Activated CD4-positive, alpha-beta memory T cell treated with anti-CD3 and anti-CD28 coated beads for 36 hours (primary cell): ENCODE measurements at places on chromosomes 1 and 21. TPM values are rescaled to one million over a fixed set of nuclear protein-coding genes. Genes with fewer than 3 reads are reported as not detected.

GRCh38 chr21:36704958-36705678, 6.2 kb downstream of the SIM2 start:
- DNase-seq, result no peak
- peaks cover 76% of the 10 kb centered on the region for H3K27me3 ChIP-seq
- peaks cover 52% of the 10 kb centered on the region for H3K4me1 ChIP-seq
- no peak overlapping the region for H3K27ac ChIP-seq
- peaks cover under 1% of the 10 kb centered on the region for H3K36me3 ChIP-seq

DNA sequence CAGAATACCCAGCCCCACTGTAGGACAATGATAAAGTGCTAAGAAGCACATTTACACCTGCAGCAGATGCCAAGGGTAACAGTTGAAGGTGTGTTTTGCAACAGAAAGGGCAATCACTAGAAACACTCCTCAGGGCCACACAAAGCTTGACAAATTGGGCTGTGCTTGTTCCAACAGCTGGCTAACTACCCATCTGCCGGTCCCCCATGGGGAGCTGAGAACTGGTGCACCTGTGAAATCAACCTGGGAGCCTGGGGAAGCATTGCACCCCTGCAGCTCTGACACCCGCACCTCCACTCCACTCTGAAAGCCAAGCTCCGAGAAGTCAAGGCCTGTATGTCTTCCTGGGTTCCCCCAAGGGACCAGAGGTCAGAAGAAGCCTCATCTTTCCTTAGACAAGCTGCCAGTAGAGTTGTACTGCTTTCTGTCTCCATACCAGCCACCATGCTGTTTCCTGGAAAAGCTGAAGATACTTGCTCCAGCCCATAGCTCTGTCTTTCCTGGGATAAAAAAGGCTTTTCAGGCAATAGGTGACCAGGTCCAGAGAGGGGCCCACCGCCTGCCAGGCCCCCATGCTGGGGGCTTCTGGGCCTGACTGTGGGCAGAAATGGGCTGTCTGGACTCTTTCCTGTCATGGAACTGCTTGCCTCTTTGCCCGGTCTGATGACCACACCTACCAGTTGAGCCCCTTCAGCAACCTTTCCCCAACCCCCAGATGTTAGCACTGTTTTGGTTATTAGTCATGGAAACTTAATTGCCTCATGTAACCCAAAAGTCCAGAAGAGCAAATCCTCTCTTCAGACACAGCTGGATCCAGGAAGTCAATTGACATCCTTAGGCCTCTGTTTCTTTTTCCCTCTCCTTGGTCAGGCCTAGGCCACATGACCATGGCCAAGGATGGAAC, 93.6 kb downstream of the KIF14 start:
- no peak for DNase-seq
- no peak overlapping the region for H3K27ac ChIP-seq
- no peak overlapping the region for H3K4me3 ChIP-seq
- H3K27me3 ChIP-seq, result no peaks in the 10 kb centered on the region

DNA sequence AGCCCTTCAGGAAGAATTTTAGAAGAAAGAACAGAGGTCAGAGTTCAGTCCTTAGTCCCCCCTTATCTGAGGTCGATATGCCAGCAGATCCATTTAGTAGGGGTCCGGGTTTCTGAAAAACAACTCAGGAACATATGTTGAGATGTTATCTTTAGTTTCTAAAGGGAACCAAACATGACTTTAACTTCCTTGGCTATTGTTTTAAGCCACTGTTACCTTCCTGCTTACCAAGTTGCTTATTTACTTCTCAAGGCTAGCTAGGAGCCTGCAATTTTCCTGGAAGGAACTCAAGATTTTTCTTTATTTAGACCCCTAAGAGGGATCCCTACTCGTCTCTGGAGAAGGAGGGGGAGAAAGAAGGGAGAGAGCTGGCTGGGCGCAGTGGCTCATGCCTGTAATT, 54.3 kb downstream of the KCNC4 start:
- H3K4me3 ChIP-seq, result no peak overlapping the region
- H3K27ac ChIP-seq, result no peak overlapping the region
- no peaks in the 10 kb centered on the region for H3K36me3 ChIP-seq
- no peaks in the 10 kb centered on the region for H3K4me1 ChIP-seq
- H3K27me3 ChIP-seq, result peaks cover 3% of the 10 kb centered on the region

The MCOLN2 gene
- 42.1 TPM for total RNA-seq

The SMIM1 gene
- total RNA-seq, result 2.9 TPM

The LCE1F gene
- not detected for total RNA-seq

GRCh38 chr1:89822109-89822962, 1.5 kb downstream of the LRRC8D start:
- H3K36me3 ChIP-seq, result peaks cover 3% of the 10 kb centered on the region
- H3K27ac ChIP-seq, result peak overlapping the region; percentile 55
- peak overlapping the region; percentile 81 for H3K4me3 ChIP-seq
- H3K4me1 ChIP-seq, result peaks cover 26% of the 10 kb centered on the region
- no peaks in the 10 kb centered on the region for H3K27me3 ChIP-seq

The CRB1 gene
- not detected for total RNA-seq

The PKP1 gene
- total RNA-seq, result not detected

DNA sequence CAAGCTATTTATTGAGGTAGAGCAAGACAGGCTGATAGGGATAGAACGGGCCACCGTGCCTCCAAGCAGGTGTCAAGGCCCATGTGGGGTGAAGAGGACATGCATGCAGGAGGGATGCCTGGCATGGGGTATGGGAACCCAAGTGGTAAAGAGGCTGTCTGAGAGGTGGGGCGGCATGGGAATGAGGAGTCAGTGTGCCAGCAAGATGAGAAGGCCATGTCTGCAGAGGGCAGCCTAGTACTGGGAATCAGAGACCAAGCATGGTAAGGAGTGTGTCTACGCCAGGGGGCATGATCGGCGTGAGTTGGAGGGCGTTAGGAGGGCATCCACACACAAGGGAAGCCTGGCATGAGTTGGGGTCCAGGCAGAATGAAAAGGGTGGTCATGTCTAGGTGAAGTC, 303.7 kb upstream of the PLD5 start:
- peaks cover 2% of the 10 kb centered on the region for H3K27me3 ChIP-seq
- H3K4me1 ChIP-seq, result no peaks in the 10 kb centered on the region
- no peak overlapping the region for H3K27ac ChIP-seq
- no peak overlapping the region for H3K4me3 ChIP-seq
- DNase-seq, result no peak

- H3K27ac ChIP-seq, result no peak overlapping the region
- H3K36me3 ChIP-seq, result no peaks in the 10 kb centered on the region
- DNase-seq, result no peak
- H3K4me1 ChIP-seq, result no peaks in the 10 kb centered on the region
- H3K4me3 ChIP-seq, result no peak overlapping the region
Measured at GRCh38 chr1:234536741-234537140, 57.8 kb upstream of the TARBP1 start.

GRCh38 chr1:22607154-22607553, 29.3 kb upstream of the C1QA start:
- no peak overlapping the region for H3K4me3 ChIP-seq
- no peaks in the 10 kb centered on the region for H3K36me3 ChIP-seq
- H3K27ac ChIP-seq, result no peak overlapping the region
- DNase-seq, result no peak
- H3K27me3 ChIP-seq, result peaks cover 19% of the 10 kb centered on the region

DNA sequence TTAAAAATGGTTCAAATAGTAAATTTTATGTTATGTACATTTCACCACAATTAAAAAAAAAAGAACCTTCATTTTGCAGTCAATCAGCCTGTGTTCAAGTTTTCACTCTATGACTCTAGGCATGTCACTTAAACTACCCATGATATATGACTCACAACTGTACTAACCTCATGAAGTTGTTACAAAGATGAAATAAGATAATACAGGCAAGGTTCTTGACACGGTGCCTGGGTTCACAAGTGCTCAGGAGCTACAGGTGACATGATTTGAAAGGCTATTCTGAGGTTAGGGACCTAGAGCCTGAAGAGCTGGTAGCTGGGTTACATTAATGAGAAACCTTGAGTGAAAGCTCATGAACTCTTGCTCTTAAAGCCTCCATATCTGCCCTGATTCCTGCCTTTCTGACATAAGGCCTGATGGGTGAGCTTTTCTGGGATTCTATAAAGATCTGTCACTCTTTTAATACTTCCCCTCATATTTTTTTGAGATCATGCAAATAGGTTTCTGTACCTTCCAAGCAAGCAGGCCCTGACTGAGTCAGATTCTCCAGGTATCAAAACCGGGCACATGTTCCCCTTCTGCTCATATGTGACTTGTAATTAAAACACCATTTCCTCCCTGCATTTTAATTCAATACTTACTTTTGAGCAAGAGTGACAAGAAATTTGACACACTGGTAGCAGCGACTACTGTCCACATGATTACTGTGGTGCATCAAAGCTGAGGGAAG, 34.0 kb downstream of the PCSK9 start:
- no peaks in the 10 kb centered on the region for H3K27me3 ChIP-seq
- H3K4me1 ChIP-seq, result peaks cover 22% of the 10 kb centered on the region
- H3K4me3 ChIP-seq, result no peak overlapping the region

- H3K27ac ChIP-seq, result no peak overlapping the region
- no peaks in the 10 kb centered on the region for H3K36me3 ChIP-seq
- DNase-seq, result no peak
- H3K4me1 ChIP-seq, result peaks cover 3% of the 10 kb centered on the region
- H3K4me3 ChIP-seq, result no peak overlapping the region
- H3K27me3 ChIP-seq, result peaks cover 21% of the 10 kb centered on the region
Measured at GRCh38 chr1:42385283-42385682, 4.7 kb downstream of the RIMKLA start.

The GUCA2B gene
- not detected for total RNA-seq

DNA sequence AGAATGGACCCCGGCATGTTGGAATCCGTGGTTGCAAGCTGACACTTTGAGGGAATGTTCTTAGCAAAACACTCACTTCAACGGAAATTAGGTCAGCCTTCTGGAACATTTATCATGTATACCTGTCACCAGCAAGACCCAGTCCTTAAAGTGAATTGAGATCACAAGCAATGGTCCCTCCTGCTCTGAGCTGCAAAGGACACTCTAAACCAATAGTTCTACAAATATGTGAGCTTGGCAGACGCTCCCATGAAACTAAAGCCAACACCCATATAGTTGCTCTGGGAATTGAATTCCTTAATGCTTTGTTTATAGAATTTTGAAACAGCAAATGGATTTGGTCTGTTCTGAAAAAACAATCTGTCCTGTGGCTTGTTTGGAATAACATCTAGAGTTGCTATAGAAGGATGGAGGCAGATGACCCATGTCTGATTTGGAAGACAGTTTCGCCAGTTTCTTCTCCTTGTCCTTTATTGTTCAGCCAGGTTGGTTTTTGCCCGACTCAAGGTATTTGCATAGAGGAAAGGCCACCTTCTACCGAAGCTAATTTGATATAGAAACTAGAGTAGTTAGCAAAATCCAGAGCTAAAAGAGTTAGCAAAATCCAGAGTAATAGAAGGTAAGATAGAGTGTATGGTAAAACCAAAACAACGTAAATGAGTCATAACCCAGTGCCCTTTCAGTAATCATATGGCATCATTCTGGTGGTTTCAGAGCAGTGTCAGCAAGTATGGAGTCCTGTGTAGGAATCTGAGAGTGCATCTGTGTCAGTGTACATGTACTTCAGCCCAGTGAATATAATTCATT, 236.2 kb downstream of the NFIA start:
- no peaks in the 10 kb centered on the region for H3K36me3 ChIP-seq
- H3K27ac ChIP-seq, result peak overlapping the region; percentile 88
- DNase-seq, result peak; percentile 44
- H3K4me3 ChIP-seq, result peak overlapping the region; percentile 42
- peaks cover 2% of the 10 kb centered on the region for H3K27me3 ChIP-seq

The DOP1B gene
- total RNA-seq, result 19.6 TPM

DNA sequence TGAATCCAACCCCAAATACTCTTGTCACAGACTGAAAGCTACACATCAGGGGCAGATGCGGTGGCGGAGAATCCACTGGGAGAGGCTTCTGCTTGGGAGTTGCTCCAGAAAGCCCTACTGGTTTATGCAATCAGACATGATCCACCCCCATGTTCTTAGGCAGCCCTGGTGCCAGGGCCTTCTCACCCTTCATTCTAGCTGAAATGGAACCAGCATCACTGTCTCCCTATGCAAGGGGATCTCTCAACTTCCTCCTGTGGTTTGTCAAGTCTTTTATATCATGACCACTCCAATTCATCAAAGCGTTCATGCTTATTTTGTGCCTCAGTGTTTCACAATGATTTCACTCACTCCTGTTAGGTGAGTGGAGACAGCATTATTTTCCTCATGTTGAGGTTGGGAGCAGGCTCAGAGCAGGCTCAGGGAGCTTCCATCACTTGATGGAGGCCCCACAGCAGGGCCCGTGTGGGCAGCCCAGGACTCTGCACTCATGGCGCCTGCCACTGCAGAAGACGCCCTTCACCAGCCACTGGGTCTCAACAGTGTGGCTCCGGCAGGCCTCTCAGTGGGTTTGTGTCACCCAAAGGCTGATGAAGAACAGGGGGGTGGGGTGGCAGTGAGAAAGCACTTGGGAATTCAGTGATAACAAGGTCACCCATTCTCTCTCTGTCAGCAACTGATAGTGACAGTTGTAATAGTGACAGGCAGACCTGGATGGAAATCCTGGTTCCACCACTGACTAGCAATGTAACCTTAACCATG, 67.1 kb downstream of the CD58 start:
- no peaks in the 10 kb centered on the region for H3K36me3 ChIP-seq
- no peaks in the 10 kb centered on the region for H3K27me3 ChIP-seq
- peak overlapping the region; percentile 97 for H3K27ac ChIP-seq
- peak; percentile 49 for DNase-seq
- H3K4me3 ChIP-seq, result no peak overlapping the region

DNA sequence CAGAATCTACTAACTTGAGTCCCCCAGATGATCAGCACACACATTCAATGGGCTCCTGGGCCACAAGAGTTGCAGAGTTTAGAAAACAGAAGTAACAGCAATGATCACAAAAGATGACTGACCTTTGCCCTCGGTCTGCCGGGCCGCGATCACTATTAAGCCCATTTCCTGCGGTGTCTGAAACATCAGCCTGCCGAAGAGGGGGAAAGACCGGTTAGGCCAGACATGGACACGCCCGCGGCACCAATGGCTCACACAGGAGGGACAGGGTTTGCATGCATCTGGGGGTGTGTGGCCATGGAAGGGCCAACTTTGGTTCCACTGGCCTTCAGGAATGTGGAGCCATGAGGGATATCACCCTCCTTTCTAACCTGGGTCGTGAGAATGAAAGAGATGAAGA, 68.2 kb downstream of the SIM2 start:
- no peaks in the 10 kb centered on the region for H3K4me1 ChIP-seq
- H3K27me3 ChIP-seq, result no peaks in the 10 kb centered on the region
- no peak overlapping the region for H3K4me3 ChIP-seq
- DNase-seq, result no peak
- no peak overlapping the region for H3K27ac ChIP-seq
- H3K36me3 ChIP-seq, result peaks cover 10% of the 10 kb centered on the region

The PAQR6 gene
- 4.0 TPM for total RNA-seq

The CA6 gene
- 0.17 TPM for total RNA-seq

- H3K27ac ChIP-seq, result no peak overlapping the region
- DNase-seq, result no peak
- H3K27me3 ChIP-seq, result no peaks in the 10 kb centered on the region
- no peak overlapping the region for H3K4me3 ChIP-seq
Measured at GRCh38 chr1:204548265-204548664, 32.1 kb downstream of the MDM4 start.
